NCI-H187 (cell line): ENCODE measurements at places on chromosomes 1 and 21.
A peak's percentile ranks its signal among the peaks of the same experiment; 100 is the strongest.

- no peak for DNase-seq
Measured at GRCh38 chr21:27513825-27514224, 546.9 kb upstream of the ADAMTS5 start.

DNA sequence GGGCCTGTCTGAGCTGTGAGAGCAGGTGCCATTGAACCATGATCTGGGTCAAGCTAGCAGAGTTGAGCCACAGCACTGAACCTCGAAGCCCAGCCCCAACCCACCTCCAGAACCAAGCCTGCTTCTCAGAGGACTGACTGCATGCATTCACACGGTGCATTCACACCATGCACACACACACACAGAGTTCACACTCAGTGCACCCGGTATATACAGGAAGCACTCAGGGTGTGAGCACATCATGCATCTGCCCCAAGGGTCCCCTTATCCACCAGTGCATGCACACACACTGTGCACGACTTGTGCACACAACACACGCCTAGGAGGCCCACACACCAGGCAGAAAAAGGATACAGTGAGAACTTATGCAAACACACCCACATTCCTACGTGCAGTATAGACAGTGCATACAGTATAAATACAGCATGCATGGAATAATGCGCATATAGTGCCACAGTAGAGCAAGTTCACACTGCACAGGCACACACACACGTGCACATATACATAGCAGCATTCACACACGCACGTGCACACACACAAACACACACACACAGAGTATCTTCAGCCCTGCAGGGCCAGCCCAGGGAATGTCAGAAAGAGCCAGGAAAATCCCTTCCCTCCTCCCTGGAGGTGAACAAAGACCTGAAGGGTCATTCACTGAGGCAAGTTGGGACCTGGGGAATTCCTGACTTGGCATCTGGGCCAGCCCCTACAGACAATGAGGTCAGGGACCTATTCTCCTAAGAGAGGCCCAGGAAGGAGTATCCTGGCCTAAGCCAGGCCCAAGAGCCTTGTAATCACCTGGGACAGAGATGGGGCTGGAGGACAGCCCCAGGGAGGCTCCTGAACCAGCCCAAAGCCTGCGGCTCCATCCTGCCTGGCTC lies 42.1 kb downstream of the CAMK2N1 start:
- DNase-seq: no peak

DNA sequence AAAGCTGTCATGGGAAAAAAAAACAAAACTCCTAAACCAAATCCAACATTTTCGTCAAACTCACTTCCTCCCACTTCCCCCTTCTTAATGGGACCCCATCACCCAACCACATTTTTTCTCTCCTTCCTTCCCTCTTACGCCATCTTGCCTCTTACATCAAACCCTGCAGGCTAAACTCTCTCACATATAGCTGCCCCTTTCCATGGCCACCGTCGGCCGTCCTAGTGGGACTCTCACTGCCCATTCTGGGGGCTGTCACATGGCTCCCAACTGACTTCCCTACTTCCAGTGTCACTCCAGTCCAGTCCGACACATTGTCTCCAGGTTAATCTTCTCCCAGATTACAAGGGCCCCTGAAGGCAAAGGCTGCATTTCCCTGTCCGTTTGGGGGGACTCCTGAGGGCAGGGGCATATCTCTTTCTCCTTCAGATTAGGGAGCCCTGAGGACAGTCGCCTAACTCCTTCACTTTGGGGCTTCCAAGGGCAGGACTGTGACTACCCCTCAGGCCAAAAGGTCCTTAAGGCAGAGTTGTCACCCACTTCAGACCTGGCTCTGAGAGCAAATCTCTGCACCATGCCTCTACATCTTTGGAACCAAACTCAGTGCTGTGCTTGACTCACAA lies 658 bp downstream of the UBXN11 start:
- DNase-seq: no peak

DNA sequence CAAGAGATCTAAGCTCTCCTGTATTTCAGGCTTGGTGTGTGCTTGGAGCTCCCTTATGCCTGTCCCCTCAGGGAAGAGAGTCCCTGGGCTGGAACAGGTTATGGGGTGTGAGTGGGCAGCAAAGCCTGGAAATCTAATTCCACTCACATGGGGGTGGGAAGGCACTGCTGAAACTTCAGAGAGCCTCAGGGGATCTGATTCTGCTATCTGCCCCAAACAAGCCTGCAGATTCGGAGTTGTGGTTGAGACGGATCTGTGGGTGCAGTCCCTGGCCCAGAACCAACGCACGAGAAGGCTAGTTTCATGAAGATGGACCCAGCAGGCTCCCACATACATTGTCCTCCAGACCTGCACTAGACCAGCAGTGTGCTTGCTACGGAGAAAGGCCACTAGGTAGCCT lies 2.9 kb downstream of the BLACAT1 start:
- no peak for DNase-seq

- DNase-seq: no peak
Measured at GRCh38 chr1:200753650-200754198, 15.0 kb downstream of the CAMSAP2 start.

- DNase-seq: no peak
Measured at GRCh38 chr1:209387969-209388329, 195.6 kb upstream of the CAMK1G start.

GRCh38 chr1:152347116-152347728 lies 12.6 kb downstream of the FLG2 start:
- no peak for DNase-seq

- DNase-seq: no peak
Measured at GRCh38 chr1:219175212-219175564, 1.5 kb downstream of the LYPLAL1 start.

DNA sequence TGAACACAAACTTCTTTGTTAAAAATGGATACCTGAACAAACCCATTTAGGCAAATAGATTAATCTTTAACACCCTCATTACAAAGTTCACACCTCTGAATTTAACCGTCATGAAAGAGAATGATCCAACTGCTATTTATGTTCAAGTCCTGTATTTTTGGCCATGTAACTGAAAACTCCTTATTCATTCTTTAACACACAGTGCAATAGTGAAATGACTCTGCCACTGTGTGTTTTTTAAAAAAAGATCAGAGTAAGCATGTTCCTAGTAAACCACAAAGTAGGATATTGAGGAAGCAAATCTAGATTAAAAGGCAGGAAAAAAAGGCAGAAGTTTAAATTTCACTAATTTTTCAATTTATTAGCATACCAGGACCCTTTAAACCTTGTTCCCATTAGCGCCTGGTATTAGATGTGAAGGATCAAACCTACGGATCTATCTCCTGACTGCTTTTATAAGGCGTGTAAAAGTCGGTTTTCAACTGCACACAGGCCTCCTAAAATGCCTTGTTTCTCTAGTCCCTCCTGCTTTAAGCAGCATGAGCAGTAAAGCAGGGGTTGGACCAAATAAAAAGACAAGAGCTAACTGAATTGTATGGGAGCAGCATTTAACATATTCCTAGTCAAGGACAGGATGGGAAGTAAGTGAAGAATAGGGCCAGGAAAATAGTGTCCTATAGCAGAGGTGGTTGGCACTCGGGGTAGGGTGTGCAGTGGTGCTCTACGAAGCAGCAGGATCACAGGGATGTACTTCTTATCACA lies 33.4 kb downstream of the NUCKS1 start:
- DNase-seq: no peak

- no peak for DNase-seq
Measured at GRCh38 chr1:229757226-229757625, 131.2 kb downstream of the URB2 start.

DNA sequence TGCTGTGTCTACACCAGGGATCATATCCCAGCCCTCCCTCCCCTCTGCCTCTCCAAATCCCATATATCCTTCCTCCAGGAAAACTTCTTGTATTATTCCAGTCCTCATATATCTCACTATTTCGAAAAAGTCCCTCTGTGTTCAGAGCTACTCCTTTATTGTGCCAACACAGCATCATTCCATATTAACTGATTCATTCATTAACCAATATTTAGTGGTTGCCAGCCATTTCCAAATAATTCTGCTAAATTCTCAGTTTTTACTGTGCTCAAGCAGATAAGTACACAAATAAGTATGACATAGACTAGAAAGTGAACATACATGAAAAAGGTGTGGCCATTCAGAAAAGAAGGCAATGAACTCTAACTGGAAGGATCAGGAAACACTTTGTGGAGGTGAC lies 241.6 kb upstream of the DUSP10 start:
- no peak for DNase-seq

- no peak for DNase-seq
Measured at GRCh38 chr1:65459397-65459768, 38.9 kb downstream of the LEPR start.

DNA sequence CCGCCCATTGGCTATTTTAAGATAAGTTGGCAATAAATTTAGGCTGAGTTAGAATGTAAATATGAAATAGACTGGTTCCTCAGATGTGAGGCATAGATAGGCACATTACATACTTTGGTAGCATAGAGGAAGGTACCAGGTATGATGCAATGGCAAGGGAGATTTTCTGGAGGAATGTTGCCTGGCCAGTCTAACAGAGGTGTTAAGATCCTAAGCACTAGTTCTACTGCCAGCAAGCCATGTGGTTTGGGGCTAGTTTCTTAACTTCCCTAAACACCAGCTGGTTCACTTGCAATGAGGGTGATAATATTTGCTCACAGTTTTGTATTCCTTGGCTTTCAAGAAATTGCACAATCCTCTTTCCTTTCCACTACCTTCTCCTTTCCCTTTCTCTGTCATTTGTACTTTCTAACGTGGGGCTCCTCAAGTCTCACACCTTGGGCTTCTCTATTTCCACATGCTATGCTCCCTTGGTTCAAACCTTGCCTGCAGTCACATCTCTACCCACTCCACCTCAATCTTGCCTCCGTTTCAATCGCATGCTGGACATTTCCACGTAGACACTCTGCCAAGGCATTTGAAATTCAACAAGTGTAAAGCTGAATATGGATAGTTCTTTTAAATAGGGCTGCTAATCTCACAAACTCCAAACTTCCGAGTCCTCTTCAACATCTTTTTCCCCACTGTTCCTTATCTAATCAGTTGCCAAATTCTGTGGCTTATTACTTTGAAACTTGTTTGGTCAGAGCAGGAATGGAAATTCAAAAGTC lies 4.7 kb upstream of the CD55 start:
- no peak for DNase-seq

DNA sequence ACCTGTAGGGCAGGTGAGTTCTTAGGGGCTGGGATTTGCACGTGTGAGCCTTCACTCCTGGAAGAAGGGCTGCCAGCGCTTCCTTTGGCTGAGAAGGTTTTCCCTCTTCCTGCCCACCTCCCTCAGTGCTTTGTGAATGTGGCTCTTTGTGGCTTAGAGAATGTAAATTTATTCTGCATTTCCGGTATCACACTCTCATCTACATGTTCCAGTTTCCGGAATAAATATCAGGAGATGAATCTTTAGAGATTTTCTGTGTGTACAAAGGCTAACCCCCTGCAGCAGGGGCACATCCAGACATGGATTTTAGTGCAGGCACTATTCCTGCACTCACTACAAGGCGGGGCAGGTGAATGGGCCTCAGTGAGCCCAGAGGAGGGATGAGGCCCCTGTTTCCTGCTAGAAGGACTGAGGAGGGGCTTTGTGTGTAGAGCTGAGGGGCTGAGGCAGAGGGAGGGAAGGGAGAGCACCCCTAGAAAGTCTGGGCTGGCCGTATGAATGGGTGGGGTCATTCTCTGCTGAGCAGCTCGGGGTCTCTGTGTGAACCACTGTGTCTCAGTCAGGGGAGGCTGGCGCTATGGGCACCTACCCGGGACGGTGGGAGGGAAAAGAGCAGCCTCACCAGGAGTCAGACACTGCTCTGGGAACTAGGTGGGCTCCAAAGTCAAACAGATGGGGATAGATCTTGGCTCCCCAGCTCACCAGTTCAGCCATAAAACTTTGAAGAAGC lies 207.5 kb downstream of the MATN1 start:
- no peak for DNase-seq

- no peak for DNase-seq
Measured at GRCh38 chr1:8816264-8816663, 1.2 kb downstream of the RERE start.

DNA sequence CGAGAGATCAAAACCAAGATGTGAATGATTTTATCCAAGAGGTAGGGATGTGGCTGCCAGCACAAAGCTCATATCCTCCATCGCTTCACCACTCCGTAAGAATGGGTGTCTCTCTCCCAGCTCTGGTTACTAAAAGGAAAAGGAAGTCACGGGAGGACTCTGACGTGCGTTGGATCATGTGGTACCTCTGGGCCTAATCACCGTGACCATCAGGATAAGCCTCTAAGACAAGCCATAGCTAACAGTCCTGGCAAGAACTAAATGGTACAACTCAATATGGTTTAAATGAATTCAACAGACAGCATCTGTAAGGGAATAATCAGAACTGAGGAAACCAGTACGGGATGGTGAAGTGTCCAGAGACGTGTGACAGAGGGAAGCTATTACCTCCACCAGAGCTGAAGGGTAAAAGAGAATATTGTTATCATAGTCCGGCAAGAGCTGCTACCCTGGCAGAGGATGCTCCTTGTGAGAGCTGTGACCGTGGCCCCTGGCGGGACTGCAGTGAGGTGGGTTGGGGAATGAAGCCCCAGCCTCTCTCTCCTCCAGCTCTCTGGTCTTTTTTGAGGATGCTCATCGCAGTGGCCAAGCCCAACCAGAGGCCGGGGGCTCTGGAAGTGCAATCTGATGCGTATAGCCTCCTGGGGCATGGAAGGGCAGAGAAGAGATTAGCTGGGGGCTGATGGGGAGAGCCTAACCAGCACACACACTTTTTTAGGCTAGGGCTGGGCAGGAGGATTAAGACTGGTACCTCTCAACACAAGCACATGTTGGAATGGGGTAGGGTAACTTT lies 54.2 kb downstream of the KIAA1614 start:
- DNase-seq: no peak

DNA sequence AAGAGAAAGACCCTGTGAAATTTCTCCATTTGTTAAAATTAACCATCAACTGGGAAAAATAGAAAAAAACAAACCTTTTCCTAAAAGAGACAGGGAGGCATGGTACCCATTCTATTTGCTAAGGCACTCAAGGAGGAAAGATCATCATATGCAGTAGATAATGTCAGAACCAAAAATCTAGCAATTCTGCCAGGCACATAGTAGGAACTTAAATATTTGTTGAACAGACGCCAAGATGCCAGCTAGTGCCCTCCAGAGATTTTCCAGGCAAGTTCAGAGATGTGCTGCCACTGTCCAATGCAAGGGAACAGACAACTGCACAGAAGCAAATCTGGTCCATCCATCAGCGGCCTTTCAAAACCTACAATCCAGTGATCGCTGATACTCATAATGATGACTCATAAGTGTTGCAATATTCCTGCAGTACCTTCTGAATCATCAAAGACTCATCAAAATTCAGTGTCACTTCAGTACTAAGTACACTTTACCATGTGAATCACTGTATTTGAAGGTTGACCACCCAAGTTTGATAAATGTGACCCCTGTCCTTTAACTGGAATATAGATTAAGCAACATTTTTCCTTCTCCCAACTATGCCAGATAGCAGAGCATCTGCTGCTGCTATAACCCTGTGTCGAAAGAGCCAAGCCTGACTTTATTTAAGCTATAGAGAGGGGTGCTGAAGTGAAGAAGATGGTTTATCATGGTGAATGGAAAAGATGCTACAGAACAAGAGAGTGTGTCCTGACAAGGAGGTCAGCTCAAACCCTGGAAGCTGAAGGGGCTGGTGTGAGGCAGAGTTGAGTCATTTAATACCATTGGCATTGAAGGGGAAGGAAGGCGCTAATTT lies 99.1 kb downstream of the MT1HL1 start:
- DNase-seq: no peak

- DNase-seq: peak; percentile 16
Measured at GRCh38 chr1:225847610-225848009, 34.6 kb downstream of the TMEM63A start.
